ENCODE measurements at places on chromosomes 3 and 15.

DNA sequence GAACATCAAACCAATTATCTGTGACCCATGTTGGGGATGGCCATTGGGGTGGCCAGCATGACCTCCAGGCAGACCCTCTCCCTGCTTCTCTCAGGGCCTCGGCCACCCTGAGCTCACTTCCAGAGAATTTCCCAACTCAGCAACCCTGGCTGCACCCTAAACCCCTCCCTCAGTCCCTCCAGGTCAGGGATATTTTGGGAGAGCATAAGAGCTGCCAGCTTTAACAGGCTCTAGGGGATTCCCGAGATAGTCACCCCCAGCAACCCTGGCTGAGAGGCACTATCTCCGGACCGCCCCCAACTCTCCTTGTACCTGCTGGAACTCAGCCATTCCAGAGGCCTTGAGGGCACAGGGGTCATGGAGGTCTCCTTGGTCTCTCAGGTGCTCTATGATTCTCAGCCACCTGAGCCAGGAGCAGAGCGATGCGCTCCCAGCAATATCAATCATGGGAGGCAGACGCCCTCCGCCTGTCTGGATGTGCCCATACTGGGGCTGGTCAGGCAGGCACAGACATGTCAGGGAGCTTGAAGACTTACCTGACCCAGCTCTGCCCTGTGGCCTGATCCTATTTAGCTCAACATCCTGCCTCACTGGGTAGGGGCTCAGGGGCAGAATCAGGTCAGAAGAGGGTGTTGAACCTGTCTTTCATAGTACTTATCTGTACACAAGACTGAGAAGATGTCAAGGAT lies 34.9 kb upstream of the CILP start:
- DNase-seq = no peak

- peak; percentile 55 for DNase-seq
Measured at GRCh38 chr15:78739996-78740903, 71.0 kb downstream of the ADAMTS7 start.

DNA sequence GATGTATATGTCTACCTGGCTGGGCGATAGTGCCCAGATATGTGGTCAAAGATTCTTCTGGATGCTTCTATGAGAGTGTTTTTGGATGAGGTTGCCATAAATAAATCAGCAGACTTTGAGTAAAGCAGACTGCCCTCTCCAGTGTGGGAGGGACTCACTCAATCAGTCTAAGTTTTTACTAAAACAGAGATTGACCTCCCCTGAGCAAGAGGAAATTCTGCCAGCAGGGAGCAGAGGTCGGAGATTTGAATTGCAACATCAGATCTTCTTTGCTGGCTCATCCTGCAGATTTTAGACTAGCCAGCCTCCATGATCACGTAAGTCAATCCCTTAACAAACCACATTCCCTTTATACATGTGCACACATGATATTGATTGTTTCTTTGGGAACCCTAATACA lies 300.9 kb downstream of the MCTP2 start:
- no peak for DNase-seq

- no peak for DNase-seq
Measured at GRCh38 chr3:45931496-45931895, 11.8 kb upstream of the CXCR6 start.

DNA sequence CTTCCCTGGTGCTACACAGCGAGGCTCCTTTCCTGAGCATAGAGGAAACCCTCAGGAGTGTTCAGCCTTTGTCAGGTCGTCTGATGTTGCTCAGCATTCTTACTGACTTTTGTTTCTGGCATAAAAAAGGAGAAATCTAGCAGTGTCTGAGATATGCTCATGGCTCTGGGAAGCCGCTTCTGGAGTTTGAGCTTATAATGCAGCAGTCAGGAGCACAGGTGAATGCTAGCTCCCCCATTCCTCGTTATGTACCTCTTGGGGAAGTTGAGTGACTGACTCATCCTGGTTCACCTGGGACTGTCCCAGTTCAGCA lies 49.2 kb upstream of the MYZAP start:
- DNase-seq = no peak

- no peak for DNase-seq
Measured at GRCh38 chr15:90412356-90413194, 24.5 kb downstream of the IQGAP1 start.

GRCh38 chr3:39933986-39934693 lies 124.7 kb downstream of the MYRIP start:
- no peak for DNase-seq

- DNase-seq = no peak
Measured at GRCh38 chr15:32974691-32975090, 219.8 kb downstream of the FMN1 start.

GRCh38 chr3:48830715-48831114 lies 17.0 kb downstream of the PRKAR2A start:
- no peak for DNase-seq
